ENCODE measurements at places on chromosomes 6 and 20.

GRCh38 chr20:59771506-59772372 is 161.7 kb downstream of the SYCP2 start:
- DNase-seq = no peak

DNA sequence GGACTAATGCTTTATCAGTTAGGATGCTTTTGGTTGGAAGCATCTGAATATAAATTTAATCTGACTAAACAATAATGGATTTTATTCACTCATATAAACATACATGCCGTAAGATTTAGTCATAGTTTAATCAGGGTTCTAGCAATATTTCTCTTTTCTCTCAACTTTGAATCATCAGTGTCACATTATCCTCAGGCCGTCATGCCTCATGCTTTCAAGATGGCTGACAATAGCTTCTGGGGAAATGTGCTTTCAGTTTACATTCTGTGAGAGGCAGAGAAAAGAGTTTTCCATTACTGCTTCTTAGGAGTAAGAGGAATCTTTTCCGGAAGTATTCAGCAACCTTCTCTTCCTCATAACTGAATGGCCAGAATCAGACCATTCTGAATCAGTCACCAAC is 162.2 kb downstream of the GJA1 start:
- DNase-seq = no peak

GRCh38 chr6:18493382-18493891 is 106.3 kb downstream of the RNF144B start:
- no peak for DNase-seq

GRCh38 chr6:35149891-35150566 is 8.9 kb upstream of the TCP11 start:
- DNase-seq = no peak

GRCh38 chr6:49336514-49337131 is 126.4 kb downstream of the MMUT start:
- DNase-seq = no peak

DNA sequence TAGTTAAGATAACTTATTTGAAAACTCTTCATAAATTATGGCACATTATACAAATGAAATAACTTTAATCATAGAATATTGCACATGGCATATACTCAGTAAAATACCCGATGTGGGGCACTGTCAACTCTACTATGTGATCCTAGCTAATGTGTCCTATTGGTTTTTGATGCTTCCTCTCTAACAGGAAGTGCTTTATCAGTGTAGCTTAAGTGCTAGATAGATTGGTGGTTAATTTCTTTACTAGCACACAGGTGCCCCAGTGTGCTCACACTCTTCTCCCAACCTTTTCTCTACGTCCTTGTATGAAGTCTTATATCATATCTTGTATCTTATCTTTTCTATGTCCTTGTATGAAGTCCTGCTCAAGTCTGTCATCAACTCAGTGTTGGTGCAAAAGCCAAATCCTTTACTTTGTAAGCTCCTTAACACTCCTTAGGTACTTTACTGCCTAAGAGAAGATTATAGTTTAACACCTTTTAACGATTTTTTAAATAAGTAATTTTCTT is 358.9 kb downstream of the CENPW start:
- DNase-seq = no peak

DNA sequence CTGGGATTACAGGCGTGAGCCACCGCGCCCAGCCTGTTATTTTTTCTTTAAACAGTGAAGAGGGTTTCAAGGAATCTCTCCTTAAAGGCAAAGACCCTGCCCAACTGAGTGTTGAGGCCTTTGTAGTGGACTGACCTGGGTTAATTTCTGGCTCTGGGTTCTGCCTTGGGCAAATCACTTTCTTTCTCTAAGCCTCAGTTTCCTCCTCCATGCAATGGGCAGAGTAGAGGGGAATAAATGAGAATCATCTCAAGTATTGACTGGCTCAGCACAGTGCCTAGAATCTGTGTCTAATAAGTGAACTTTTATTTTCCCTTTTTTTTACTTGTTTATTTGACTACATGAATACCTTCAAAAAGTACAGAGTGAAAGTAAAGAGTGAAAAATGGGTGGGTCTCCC is 31.0 kb upstream of the SLC9A8 start:
- no peak for DNase-seq

GRCh38 chr6:167676666-167677421 is 149.9 kb upstream of the AFDN start:
- no peak for DNase-seq

DNA sequence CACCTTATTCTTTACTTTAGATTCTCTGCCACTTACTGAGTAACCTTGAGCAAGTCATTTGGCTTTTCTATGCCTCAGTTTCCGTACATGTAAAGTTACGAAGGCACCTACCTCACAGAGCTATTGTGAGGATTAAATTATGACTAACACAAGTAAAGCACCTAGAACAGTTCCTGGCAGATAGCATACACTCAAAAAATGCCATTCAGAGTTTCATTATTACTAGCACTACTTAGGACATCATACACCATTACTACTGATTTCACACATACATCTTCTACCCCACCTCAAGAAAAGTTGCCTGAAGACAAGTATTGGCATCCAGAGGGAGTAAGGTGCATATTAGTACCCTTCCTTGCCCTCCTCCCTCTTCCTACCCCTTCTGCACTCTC is 107.8 kb downstream of the OGFRL1 start:
- no peak for DNase-seq

DNA sequence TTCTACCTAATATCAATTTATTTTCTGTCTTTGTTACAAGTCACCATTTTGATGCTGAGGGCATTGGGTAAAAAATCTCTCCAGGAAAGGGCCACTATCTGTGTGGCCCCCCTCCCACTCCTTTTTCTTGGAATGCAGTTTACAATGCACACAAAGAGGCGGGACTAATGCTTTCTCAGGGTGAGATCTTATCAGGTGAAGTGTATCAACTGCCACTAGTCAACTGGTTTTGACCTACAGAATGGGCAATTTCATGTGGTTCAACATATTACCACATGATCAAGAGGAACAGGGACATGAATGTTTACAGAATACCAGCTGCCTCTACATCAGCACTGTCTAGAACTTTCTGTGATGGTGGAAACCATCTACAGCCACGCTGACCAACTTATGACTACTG is 3.7 kb downstream of the RRBP1 start:
- no peak for DNase-seq

DNA sequence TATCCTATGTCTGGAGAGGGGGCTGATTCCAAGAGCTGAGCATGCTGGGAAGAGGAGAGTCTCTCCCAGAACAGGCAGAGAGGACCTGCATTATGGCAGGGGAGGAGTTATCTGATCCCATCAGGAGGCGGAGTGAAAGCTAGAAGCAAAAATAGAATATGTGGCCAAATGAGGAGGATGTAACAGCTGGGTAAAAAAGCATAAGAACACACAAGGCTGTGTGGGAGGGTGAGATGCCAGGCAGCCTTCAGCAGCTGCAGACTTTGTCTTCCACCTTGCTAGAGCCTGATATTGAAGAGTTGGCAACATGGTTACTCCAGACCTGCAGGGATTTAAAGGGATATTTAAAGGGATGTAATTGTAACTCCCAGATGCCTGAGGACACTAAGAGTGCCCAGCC is 167.1 kb downstream of the PTPRT start:
- DNase-seq = no peak

- DNase-seq = no peak
These were observed 21.5 kb downstream of the COL9A3 start for GRCh38 chr20:62838128-62838891.

DNA sequence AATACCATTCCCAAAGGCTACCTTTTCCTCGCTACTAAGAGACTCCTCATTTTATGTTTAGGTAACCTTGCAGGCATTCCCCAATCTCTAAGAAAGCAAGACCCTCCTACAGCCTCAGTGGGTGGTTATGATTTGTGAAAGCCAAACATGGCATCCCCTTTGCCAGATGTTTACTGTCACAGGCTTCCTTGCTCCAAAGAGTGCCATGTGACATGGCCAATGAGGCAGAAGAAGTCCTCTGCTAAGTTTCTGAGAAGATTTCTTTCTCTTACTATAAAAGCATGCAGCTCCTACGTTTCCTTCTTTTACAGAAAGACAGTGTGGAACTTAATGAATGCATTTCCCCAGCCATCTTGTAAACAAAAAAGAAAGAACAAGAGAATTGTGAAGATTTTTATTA is 688.2 kb downstream of the TBC1D32 start:
- DNase-seq = no peak

- DNase-seq = no peak
These were observed 167.9 kb downstream of the ZDHHC14 start for GRCh38 chr6:157548635-157549467.

- no peak for DNase-seq
These were observed 26.0 kb downstream of the MAS1 start for GRCh38 chr6:159916752-159917151.

- no peak for DNase-seq
These were observed 17.3 kb downstream of the GABRR2 start for GRCh38 chr6:89297695-89298351.

- DNase-seq = no peak
These were observed 217.7 kb upstream of the LRFN2 start for GRCh38 chr6:40804905-40805304.

Data from activated CD8-positive, alpha-beta memory T cell treated with anti-CD3 and anti-CD28 coated beads for 48 hours (primary cell).